Mesothelial cell of epicardium (in vitro differentiated cells): ENCODE measurements at places on chromosomes 3 and 15.

DNA sequence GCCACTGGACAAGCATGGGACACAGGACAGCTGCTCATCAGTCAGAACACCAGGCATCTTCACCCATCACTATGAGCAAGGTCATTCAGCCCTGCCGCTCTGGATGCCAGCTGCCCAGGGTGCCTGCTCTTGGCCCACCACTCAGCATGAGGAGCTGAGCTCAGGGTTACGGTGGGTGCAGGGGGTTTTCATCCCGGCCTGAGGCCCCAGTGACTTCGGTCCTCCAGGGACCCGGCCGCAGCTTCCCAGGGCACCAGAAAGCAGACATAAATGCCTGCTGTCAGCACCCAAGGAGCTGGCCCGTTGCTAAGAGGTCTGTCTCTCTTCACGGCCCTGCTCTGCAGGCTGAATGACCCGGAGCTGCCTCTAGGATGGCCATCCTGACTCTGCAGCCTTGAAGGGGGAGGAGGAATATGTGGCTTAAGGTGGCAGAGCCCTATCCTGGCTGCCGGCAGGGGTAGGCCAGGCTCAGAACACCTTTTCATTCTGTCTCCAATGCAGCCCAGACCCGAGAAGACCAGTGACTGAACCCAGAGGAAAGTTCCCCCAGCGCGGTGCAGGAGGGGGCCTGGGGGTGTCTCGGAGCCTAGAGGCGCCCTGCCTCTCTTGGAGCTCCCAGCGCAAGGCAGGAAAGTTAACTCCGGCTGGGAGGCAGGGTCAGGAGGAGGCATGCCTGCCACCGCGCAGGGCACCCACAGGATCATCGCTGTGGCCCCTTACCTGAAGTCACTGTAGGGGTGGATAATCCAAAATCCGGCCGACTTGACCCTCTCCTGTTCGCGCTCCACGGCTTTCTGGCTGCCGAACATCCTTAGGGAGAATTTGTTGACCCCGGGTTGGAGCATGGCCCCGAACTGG, 1.8 kb downstream of the HCN4 start:
- DNase-seq, result no peak

DNA sequence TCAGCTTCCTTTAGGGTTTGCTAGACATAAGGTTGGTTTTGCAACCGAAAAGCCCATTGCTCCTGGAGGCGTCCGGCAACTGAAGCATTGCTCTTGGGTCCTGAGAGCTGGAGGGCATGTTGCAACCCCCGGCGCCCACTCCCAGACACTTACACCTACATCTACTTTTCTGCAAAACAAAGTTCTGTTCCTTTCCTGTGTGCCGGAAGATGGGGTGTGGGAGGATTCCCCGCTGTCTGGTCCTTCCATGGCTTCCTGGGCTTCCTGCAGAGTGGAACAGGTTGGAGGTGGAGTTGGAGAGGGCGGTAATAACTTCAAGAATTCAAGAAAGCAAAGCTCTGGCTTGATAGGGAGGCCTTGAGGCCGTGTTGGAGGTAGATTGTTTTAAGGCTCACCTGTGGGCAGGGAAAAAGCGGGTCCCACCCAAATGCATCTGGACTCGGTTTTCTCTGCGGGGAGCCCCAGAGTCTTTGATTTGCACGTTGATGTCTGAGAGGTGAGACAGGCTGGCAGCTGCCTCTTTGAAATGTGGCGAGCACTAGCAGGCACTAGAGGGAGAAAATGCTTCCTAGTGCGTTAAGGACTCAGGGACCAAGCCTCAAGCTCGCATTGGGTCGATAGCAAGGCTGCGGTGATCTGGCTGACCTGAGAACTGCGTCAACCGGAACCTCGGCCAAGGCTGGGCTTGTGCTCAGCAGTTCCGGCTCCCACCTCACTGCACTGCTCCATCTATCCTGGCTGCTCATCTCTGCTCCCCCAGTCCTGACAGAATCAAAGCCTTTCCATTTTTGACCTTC, 39.5 kb downstream of the NR2F2 start:
- no peak for DNase-seq

- DNase-seq, result no peak
These were observed 64.8 kb downstream of the WHAMM start for GRCh38 chr15:82874267-82874666.

DNA sequence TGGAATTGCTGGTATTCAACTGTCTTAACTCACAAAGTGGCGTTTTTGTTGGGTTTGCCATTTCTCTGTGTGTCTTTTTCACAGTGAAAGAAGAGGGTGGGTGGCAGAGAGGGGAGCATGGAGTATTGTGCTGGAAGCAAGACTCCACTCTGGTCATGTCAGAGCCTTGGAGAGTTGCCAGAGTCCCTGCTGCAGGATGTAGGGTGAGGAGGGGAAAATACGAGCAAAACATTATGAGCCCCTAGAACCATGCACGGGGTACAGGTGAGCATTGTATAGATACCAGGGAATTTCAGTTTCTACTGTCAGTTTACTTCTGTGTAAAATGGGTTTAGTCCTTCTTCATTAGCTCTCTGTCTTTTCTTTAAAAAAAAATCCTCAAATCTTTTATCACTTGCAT, 249.9 kb downstream of the CACNA2D3 start:
- no peak for DNase-seq

DNA sequence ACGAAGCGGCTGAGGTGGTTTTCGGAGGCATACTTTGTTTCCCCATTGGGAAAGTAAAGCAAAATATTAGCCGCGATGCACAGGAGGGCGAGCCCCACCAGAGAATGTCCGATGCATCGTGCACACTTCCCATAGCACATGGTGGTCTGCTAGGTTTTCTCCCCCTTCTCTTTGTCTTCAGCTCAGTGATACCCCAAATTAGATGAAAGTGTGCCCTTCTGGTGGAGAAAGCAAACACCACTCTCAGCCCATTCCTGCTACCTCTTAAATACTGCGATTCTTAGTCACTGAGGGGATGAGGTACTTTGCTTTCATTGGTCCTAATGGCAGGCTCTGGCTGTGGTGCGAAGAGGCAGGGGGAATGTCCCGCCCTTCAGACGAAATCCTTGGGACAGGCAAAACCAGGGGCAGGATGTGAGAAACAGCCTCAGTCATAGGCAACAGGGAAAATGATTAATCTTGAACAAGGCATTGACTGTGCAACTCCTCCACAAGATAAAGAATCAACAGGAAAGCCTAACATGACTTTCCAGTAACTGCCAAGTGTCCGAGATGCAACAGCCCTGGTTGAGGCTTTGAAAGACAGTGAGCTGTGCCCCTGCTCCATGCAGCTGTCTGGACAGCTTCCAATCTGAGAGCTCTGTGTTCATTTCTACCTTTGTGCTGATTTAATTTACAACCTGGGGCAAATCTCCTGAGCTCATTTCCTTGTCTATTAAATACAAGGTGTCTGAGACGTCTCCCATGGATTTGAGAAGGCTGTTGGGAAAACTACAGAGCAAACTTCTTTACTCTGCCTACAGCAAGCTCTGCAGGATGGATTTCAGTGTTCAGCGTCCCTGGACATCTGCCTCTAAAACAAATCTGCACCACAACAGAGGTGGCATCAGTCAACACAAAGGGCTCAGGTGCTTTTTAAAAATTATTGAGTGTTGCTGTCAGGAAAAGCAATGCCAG, at the start of gene TM4SF1:
Gene TM4SF1 (minus strand): TSS at position 242 of the 957 bp plus-strand sequence. CDS start 102 bp downstream, at position 140.
- DNase-seq, result no peak
